Heart left ventricle (tissue), 16 donors: ENCODE measurements at places on chromosomes 5 and 9.
A peak's percentile ranks its signal among the peaks of the same experiment; 100 is the strongest.

- no peak for DNase-seq
Measured at GRCh38 chr5:111259636-111260035, 35.5 kb downstream of the CAMK4 start.

GRCh38 chr5:139414581-139415130, 10.8 kb upstream of the SPATA24 start:
- no peak for DNase-seq

DNA sequence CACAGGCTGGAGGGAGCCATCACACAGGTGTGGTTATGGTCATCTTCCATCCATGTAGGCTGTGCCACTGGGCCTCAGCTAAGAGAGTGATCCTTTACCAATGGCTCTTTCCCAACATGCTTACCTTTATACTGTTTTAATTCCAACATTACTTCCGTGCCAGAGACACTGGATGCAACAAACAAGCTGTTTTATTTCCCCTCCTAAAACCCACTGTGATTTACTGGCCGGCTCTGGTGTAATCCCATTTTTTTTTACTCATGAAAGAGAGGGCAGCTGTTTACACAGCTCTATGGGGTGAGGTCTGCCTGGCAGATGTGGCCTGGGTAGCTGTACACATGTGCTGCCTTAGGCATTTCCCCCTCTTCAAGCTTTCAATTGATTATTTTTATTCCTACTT, 58.5 kb downstream of the MACROH2A1 start:
- no peak for DNase-seq

GRCh38 chr5:45252978-45253377, 443.2 kb downstream of the HCN1 start:
- DNase-seq = no peak

DNA sequence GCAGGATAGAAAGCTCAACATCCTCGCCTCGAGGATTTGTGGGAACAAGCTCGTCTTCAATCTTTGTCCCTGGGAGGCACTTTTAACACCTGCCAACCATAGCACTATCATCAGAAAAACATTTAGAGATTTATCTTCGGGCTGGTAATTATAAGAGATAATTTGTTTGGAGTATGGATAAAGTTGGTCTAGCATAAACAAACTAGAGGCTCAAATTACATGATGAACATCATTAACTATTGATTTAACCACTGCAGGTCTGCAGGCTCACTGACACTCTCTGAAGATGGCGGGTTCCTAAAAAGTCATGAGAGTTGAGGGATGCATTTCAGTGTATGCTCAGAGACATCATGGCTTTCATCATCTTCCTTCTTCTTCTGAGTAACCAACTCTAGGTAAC, 25.8 kb upstream of the PCA3 start:
- DNase-seq = no peak

DNA sequence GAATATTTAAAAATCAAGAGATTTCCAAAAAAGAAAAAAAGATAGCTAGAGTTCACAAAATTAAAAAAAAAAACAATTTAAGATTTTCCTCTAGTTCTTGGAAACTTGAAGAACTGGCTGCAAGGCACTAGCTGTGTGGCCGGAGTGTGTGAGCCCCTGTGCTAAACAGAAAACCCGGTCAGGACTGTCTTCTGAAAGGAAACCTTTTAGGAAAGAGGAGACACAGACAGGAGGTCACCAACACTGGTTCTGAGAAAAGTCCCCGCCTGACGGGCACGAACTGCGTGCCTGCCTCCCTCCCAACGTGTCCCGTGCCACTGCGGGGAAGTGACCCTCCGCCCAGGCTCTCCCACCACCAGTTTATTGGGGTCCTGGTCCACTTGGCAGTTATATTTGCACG, 15.2 kb downstream of the TTF1 start:
- no peak for DNase-seq

GRCh38 chr9:38345851-38346755, 46.4 kb upstream of the ALDH1B1 start:
- no peak for DNase-seq

- no peak for DNase-seq
Measured at GRCh38 chr5:61582205-61582820, 250.3 kb downstream of the ZSWIM6 start.

DNA sequence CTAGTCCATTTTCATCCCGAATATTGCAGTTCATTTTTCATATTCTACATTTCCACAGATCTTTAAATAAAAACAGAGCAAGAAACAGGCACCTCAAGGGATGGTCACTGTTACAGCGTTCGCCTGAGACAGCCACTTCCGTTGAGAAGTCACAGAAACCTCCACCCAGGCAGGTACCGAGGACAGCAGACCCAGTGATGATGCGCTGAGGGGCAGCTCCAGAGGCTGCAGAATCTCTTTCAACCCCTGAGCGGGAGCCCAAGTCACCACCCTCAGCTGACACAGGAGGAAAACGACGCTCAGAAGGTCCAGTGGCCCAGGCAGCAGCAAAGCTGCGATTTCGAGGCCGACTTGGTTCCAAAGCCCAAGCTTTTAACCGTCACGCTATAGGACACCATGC, 32.8 kb downstream of the ABO start:
- DNase-seq = no peak

DNA sequence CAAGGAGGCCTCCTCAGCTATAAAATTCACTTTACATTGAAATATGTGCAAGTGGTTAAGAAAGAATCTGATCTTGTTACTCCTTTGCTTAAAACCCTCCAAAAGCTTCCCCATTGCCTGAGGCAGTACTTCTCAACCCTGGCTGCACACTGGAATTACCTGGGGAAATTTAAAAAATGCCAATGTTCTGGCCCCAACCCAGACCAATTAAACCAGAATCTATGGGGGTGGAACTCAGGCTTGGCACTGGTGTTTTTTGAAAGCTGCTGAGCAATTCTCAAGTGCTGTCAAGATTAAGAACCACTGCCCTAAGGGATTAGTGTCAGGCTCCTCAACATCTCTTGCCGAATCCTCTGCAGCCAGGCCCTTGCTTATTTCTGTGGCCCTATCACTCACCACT, 269.6 kb downstream of the ELAVL2 start:
- no peak for DNase-seq

GRCh38 chr9:37550781-37551180, 25.4 kb downstream of the FBXO10 start:
- DNase-seq = no peak

GRCh38 chr5:123966781-123967180, 454.8 kb downstream of the CSNK1G3 start:
- no peak for DNase-seq

DNA sequence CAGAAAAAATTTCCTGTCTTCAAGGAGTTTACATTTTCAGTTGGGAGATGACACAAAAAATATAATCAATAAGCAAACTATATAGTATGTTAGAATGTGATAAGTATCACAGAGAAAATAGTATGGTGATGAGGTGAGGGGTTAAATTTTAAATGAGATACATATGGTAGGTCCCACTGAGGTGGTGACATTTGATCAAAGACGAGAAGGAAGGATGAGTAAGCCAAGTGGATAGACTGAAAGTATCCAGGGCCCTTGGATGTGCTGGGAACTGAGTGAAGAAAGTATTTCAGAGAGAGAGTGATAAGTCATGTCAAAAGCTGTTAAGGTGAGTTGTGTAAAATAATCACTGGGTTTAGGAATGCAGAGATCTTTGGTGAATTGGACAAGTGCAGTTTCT, 3.5 kb downstream of the CCDC192 start:
- no peak for DNase-seq

GRCh38 chr9:136170006-136170901, 34.7 kb downstream of the LHX3 start:
- no peak for DNase-seq

DNA sequence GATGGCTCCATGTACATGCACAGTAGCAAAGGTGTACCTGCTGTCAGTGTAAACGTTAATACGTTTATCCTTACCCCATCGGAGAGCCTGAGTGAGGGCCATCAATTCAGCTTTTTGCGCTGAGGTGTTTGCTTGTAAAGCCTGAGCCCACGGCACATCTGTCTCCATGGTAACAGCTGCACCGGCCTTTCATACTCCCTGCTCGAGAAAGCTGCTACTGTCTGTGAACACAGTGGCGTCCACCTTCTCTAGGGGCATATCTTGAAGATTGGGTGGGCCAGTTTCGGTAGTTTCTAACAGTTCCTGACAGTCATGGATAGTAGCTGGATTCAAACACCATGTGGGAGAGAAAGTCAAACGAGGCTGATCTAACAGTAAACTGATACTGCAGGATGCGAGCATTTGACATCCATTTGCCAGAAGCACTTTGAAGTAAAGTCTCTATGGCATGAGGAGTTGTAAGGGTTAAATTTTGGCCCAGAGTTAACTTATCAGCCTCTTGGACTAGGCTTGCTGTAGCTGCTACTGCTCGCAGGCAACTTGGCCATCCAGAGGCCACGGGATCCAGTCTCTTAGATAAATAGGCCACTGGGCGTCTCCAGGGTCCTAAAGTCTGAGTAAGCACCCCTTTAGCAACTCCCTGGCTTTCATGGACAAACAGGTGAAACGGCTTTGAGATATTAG, 21.0 kb upstream of the RHOBTB3 start:
- DNase-seq = peak; percentile 43

DNA sequence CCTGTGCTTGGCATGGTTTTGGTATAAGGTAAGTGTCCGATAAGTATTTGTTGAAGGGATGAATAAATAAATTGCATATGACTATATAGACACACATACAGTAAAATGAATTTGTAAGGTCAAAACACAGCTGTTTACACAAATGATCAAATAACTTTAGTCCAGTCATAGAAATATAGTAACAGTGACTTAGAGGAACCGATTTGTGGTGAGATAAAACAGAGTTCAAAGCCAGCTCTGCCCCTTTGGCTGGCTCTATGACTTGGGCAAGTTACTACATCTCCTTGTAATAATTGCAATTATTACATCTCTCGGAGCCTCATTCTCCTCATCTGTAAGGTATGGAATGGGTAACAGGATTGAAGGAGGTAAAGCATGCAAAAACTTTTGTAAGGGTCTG, 384.0 kb downstream of the PLK2 start:
- DNase-seq = no peak

GRCh38 chr9:91295357-91295756, 66.4 kb downstream of the AUH start:
- DNase-seq = no peak

DNA sequence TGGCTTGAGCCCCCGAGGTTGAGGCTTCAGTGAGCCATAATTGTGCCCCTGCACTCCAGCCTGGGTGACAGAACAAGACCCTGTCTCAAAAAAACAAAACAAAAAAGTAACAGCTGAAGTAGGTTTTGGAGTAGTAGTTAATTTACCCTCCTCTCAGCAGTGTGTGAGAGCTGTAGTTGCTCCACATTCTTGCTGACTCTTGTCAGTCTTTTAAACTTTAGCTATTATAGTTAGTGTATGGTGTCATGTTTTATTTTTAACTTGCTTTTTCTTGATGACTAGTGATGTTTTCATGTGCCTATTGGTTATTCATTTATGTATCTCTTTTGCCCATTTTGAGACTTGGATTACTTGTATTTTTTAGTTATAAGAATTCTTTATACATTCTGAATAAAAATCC, 52.9 kb upstream of the DHFR start:
- DNase-seq = no peak

DNA sequence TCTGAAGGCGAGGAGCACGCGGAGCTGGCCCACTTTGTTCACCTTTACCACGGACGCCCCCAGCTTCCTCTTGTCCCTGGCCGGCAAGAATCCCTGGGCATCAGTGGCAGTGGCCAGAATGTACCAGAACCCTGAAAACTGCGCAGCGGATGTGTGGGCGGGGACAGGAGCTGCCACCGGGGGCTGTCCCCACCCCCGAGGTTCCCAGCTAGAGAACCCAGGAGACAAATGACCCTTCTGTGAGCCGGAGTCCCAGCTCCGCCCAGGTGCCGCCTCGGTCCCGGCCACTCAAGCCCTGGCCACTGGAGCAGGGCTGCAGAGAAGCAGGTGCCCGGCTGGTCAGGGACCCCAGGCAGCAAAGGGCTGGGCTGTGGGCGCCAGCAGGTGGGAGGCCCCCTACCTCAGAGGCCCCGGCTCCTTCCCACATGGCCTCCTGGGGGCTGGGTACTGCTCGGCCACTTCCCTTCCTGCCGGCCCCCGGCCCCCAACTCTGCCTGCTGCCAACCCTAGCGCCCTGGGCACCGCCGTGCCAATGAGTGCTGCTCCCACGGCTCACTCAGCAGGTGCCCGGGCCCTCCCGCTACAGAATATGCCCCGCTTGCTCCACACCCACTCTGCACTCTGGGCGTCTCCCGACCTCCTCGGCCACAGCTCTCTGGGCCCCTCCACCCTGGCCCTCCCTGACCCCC, 713 bp downstream of the LCN10 start:
- DNase-seq = no peak

- DNase-seq = no peak
Measured at GRCh38 chr5:122704247-122705036, 70.4 kb upstream of the SNX2 start.

DNA sequence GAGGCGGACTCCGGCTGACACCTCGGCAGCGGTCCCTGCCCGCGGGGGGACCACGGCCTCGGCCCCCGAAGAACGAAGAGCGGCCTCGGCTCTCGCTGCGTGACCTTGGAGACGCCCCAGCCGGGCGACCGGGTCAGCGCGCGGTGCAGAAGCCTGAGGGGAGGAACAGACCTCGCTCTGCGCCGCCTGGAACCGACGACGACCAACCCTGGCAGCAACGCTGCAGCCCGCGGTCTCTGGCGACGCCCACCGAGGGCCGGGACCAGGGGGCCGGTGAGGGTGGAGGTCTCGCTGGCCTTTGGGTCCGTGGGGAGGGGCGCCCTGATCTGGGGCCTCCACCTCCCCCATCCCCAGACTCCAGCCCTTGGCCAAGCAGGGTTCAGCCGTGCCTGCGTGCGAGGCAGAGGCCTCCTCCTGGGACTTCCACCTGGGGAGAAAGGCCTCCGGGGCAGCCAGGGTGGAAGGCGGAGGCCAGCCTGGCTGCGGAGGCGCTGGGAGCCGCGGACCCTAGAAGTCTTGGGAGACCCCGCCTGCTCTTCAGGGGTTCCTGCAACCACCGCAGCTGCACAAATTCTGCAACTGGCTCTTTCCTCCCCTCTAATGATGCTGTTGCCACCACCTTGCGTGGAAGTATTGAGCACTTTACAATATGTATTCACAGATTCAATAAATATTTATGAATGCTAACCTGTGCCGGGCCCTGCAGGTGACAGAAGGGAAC, 44.3 kb upstream of the SLC12A7 start:
- no peak for DNase-seq

DNA sequence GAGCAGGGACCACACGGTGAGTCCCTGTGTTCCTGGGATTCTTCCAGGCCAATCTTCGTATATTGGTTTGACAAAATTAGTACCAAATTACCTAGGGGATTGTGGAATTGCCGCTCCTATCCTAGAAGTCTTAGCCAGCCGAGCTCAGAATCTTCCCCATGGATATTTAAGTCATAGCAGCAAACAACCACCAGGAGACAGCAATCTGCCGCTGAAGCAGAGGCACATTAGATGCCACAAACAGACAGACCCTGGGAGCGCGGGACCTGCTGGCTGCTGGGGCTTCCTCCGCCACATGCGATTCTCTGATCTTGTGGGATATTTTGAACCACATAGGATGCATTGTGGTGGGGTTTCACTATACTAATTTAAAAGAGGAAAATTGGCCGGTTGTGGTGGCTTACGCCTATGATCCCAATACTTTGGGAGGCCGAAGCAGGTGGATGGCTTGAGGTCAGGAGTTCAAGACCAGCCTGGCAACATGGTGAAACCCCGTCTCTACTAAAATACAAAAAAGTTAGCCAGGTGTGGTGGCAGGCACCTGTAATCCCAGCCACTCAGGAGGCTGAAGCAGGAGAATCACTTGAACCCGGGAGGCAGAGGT, 31.7 kb upstream of the ZBTB43 start:
- no peak for DNase-seq

- DNase-seq = no peak
Measured at GRCh38 chr9:130732793-130733221, 39.2 kb downstream of the EXOSC2 start.

GRCh38 chr5:33937707-33938506, 1.7 kb downstream of the RXFP3 start:
- DNase-seq = no peak
